Activated B cell treated with CpG ODN at 0.5 μM for 24 hours (primary cell): ENCODE measurements at places on chromosomes 7 and 10.

DNA sequence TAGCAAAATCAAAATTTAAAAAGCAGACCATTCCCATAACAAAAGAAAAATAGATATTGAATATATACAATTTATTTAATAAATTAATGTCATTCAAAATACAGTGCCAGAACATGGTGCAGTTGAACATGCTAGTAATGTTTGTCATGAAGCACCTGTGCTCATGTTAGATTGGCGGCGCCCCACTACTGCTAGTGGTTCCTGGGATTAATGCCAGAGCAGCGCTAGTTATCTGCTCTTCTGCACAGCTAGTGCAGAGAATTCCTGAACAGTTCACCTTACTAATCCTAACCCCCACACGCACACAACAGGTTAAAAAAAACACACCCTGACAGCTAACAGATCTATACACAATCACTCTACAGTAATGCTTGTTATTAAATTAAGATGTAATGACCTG lies 23.4 kb downstream of the KBTBD2 start:
- H3K36me3 ChIP-seq = peaks cover 75% of the 10 kb centered on the region
- no peaks in the 10 kb centered on the region for H3K27me3 ChIP-seq
- DNase-seq = no peak
- no peak overlapping the region for H3K4me3 ChIP-seq

GRCh38 chr10:61049386-61049785 lies 105.4 kb upstream of the RHOBTB1 start:
- no peaks in the 10 kb centered on the region for H3K4me1 ChIP-seq
- peaks cover 6% of the 10 kb centered on the region for H3K27me3 ChIP-seq
- no peak overlapping the region for H3K4me3 ChIP-seq
- H3K27ac ChIP-seq = no peak overlapping the region
- no peak for DNase-seq
- H3K36me3 ChIP-seq = no peaks in the 10 kb centered on the region

DNA sequence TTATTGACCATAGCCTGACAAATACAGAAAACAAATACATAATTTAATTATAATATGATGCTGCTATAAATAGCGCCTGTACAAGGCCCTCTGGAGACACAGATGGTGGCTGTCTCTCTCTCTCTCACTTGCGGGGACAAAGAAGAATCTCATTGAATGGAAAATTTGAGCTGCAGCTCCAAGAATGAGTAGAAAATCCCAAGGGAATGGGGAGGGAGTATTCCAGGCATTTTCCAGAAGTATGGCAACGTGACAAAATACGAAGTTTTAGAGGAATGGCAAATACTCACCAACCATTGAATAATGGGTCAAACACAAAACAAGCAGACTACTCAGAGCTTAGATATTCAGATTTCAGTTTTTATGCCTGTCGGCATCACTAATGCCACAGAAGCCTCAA lies 179.9 kb downstream of the NRP1 start:
- H3K4me3 ChIP-seq = no peak overlapping the region
- H3K4me1 ChIP-seq = peaks cover 52% of the 10 kb centered on the region
- no peaks in the 10 kb centered on the region for H3K36me3 ChIP-seq
- no peak for DNase-seq
- H3K27me3 ChIP-seq = peaks cover 2% of the 10 kb centered on the region

DNA sequence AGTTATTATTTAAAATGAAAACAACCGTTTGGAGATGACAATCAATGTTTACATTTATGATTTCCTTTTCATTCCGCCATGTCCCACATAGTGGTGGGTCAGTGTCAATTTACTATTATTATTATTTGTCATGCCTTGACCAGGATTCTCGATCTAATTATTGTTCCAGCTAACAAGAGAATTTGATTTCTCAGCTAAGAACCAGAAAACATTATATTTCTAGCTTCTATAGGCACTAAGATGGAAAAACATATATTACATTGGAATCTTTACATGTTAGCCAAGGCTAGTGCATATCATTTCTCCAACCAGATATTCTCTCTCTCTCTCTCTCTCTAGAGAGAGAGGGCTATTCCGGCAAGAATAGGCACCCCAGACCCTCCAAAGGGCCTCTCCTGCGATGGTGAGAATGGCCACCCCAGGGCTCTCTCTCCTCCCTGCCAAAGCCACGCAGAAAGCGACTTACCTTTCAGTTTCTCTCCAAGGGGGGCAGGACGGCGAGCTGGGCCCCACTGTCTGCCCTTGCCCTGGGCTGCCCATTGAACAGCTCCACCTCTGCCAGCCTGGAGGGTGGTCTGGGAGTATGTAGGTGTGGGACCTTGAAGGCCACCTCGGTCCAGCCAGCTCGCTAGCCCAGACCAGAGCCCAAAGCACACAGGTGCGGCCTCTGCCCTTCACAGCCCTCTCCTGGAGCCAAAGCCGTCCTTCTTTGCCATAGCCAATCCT lies 2.4 kb downstream of the HOXA3 start:
- peak overlapping the region; percentile 80 for H3K4me3 ChIP-seq
- no peak for DNase-seq
- H3K36me3 ChIP-seq = no peaks in the 10 kb centered on the region
- no peak overlapping the region for H3K27ac ChIP-seq

GRCh38 chr7:37054624-37055241 lies 330.4 kb upstream of the AOAH start:
- H3K27me3 ChIP-seq = no peaks in the 10 kb centered on the region
- H3K4me1 ChIP-seq = no peaks in the 10 kb centered on the region
- H3K27ac ChIP-seq = no peak overlapping the region
- no peak for DNase-seq
- no peak overlapping the region for H3K4me3 ChIP-seq

DNA sequence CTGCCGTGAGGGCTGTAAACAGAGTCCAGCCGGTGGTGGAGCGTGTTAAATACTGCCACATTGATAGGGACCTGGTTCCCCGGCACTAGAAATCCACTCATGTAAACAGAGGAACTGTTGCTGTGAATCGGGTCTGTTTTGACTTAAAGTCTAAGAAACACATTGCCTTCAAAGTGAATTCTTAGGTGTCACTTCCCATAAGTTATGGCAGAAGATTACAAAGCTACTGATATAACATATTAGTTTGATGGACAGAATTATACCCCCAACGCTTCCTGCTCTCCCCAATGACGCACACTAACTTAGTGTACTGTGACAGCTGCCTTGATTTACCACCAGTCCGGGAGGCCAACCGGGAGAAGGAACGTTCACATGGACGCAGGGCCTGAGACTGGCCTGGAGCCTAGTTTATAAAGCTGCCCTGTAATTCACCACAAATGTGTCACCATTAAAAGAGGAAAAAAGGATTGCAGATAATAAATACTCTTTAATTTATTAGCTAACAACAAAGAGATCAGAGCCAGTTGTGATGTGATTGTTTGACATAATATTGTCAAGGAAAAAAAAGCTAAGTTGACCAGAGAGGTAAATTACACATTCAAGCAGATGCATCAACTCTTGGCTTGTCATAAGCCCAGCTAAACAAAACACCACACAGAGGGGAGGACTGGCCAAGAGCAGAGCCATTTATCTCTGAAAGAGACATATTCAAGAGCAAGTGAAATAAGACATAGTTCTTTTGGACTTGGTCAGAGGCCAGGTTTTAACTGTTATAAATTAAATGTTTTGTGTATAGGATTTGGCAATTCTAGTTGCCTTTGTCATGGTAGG lies 820.6 kb downstream of the LRMDA start:
- no peak for DNase-seq
- no peaks in the 10 kb centered on the region for H3K27me3 ChIP-seq
- H3K4me3 ChIP-seq = no peak overlapping the region
- H3K4me1 ChIP-seq = no peaks in the 10 kb centered on the region

GRCh38 chr7:108310351-108310750 lies 145.9 kb downstream of the NRCAM start:
- H3K36me3 ChIP-seq = no peaks in the 10 kb centered on the region
- peak overlapping the region; percentile 9 for H3K4me3 ChIP-seq
- H3K27ac ChIP-seq = peak overlapping the region; percentile 54
- no peak for DNase-seq
- no peaks in the 10 kb centered on the region for H3K27me3 ChIP-seq

DNA sequence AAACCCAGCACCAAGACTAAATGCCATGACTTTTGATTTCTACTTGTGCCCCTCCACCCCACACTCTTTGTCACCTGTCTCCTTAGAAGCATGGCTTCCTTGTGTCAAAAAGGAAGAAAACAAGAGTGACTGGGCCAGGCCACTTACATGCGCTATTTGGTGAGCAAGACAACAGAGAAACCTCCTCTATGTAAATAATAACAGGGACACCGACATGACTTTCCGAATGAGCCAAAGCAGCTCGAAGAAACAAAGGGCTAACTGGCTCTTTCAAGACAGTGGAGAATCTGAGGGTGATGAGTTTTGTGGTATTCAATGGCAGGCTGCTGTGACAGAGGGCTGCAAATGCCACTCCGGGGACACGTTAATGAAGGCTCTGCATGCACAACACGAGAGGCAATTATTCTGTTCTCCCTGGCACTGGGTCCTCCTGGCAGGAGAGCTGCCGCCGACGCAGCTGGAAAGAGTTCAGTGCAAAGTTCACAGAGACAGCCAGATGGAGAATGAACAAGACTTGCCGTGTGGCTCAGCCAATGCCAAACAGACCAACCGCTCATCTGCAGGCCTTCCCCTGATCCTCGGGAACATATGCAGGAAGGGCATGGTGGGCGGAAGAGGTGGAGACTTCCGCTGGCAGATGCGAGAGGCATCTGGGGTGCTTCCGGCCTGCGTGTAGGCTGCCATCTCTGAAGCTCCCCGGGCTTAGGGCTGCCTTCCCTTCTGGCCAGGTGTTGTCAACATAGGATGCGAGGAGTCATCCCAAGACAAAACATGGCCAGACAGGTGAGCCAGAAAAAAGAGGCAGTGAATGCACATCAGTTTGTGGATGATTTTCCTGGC lies 59.1 kb upstream of the SMNDC1 start:
- no peak overlapping the region for H3K27ac ChIP-seq
- no peaks in the 10 kb centered on the region for H3K27me3 ChIP-seq
- H3K4me1 ChIP-seq = peaks cover 45% of the 10 kb centered on the region
- H3K4me3 ChIP-seq = no peak overlapping the region

- no peaks in the 10 kb centered on the region for H3K4me1 ChIP-seq
- DNase-seq = no peak
- no peak overlapping the region for H3K27ac ChIP-seq
- peaks cover 3% of the 10 kb centered on the region for H3K36me3 ChIP-seq
Measured at GRCh38 chr7:99195867-99196266, 12.0 kb downstream of the KPNA7 start.

DNA sequence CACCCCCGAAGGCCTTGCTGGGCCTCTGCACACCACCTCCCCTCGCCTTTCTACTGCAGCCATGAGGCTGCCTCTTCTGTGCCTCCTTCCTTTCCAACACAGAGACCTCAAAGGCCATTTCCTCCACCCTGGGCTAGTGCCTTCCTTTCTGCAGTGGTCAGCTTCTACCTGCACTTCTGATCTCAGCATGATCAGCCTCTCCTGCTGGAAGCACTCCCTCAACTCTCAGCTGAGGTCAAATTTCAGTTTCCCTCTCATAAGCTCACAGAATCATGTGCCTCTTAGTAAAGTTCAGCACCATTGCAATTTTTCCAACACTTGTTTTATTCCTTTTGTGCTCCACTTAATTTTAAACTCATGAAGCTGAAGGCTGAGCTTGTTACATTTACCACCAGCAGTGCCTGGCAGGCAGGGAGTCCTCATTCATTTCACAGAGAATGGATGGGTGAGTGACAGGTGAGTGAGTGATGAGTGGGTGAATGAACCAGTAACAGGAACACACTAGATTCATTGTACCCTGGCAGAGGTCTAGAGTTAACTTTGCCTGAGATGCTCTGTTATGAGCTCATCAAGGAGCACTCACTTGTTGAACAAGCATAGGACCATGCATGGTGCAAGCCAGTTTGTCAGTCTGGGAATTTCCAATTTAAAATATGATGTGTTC lies 124.0 kb upstream of the PRSS58 start:
- no peak for DNase-seq
- no peak overlapping the region for H3K4me3 ChIP-seq
- H3K27me3 ChIP-seq = peaks cover 11% of the 10 kb centered on the region
- H3K36me3 ChIP-seq = no peaks in the 10 kb centered on the region

- H3K27me3 ChIP-seq = peaks cover 18% of the 10 kb centered on the region
- no peak overlapping the region for H3K27ac ChIP-seq
- no peak for DNase-seq
- no peak overlapping the region for H3K4me3 ChIP-seq
Measured at GRCh38 chr10:78433076-78433595, 399.5 kb downstream of the RPS24 start.
